ENCODE measurements at places on chromosomes 6 and 20. TPM values are rescaled to one million over a fixed set of nuclear protein-coding genes. Genes with fewer than 3 reads are reported as not detected.

DNA sequence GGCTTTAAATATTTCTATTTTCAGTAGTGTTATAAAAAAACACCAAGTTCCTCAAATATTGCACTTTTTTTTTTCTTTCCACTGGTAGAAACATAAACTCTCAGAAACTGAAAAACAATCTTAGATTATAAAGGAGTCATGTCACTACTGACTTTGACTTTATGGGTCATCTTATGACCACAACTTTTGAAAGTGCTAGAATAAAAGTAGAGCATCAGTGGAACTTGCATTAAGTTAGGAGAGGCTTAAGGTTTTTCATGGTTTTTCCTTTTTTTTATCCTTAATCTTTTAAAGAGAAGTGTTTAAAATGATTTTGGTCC lies 56.6 kb upstream of the SUPT3H start:
- H3K27ac ChIP-seq = no peak overlapping the region
- H3K4me3 ChIP-seq = no peak overlapping the region
- H3K27me3 ChIP-seq = no peaks in the 10 kb centered on the region
- no peaks in the 10 kb centered on the region for H3K36me3 ChIP-seq
- DNase-seq = no peak

DNA sequence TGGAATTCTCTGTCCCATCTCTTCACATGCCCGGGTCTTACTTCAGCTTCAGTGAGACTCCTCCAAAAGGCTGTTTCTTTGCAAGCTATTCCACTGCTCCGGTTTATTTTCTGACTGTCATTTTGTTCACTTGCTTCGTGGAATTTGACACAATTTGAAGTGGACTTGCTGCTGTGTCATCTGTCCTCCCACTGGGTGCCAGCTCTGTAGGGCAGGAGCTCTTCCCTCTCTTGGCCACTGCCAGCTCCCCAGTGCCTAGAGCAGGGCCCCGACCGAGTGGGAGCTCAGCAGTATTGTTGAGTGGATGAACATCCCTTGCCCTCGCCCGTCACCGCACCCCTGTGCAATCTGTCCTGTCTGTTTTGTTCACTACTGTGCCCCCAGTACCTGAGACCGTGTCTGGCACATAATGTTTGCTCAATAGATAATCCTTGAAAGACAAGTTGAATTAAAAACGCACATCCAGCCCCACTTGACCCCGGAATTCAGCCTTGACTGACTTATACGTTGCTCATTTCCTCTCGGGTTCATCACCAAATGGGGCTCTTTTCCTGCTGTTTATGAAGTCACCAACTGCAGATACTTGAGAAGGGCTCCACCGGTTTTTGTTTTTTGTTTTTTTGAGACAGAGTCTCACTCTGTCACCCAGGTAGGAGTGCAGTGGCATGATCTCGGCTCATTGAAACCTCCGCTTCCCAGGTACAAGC lies 170.3 kb upstream of the KCNG1 start:
- peaks cover 22% of the 10 kb centered on the region for H3K27me3 ChIP-seq
- no peak for DNase-seq
- H3K36me3 ChIP-seq = no peaks in the 10 kb centered on the region
- H3K27ac ChIP-seq = no peak overlapping the region
- H3K4me1 ChIP-seq = no peaks in the 10 kb centered on the region
- H3K4me3 ChIP-seq = no peak overlapping the region

GRCh38 chr6:34990971-34991560 lies 102.0 kb downstream of the ANKS1A start:
- H3K4me1 ChIP-seq = peaks cover 10% of the 10 kb centered on the region
- H3K36me3 ChIP-seq = peaks cover 47% of the 10 kb centered on the region
- H3K27ac ChIP-seq = no peak overlapping the region
- no peak overlapping the region for H3K4me3 ChIP-seq
- no peaks in the 10 kb centered on the region for H3K27me3 ChIP-seq
- no peak for DNase-seq

GRCh38 chr6:100382031-100382430 lies 82.7 kb downstream of the SIM1 start:
- H3K36me3 ChIP-seq = no peaks in the 10 kb centered on the region
- no peaks in the 10 kb centered on the region for H3K27me3 ChIP-seq
- no peak overlapping the region for H3K27ac ChIP-seq

GSTA1 gene
- total RNA-seq = not detected

IL17F gene
- total RNA-seq = not detected

GRCh38 chr6:79466207-79466834 lies 70.9 kb downstream of the LCA5 start:
- H3K4me1 ChIP-seq = no peaks in the 10 kb centered on the region
- H3K27me3 ChIP-seq = no peaks in the 10 kb centered on the region
- no peaks in the 10 kb centered on the region for H3K36me3 ChIP-seq
- H3K4me3 ChIP-seq = no peak overlapping the region
- DNase-seq = no peak

DNA sequence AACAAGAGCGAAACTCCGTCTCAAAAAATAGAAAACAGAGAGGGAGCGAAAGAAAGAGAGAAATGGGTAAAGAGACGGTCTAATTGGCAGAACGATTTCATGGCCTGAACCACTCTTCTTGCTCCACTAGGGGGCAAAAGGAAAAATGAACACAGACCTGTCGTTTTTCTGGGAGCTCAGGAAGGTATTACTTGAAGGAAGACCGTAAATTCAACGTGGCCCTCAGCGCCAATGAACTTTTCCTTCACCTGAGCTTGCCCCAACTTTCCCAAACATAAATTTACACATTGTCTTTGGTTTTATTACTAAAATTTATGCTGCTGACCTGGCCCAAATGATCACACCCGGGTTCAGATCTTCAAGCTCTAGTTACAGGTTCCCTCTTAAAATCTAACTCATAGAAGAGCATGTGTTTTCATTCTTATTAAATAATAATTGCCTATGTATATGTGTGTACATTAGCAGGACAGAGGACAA lies 67.3 kb downstream of the ATP9A start:
- H3K27me3 ChIP-seq = no peaks in the 10 kb centered on the region
- no peak for DNase-seq
- no peak overlapping the region for H3K27ac ChIP-seq

C20orf141 gene
- total RNA-seq = not detected

ELOVL4 gene
- total RNA-seq = 0.20 TPM

PHF20 gene
- 61.3 TPM for total RNA-seq

TRAPPC3L gene
- 1.3 TPM for total RNA-seq

- no peaks in the 10 kb centered on the region for H3K4me1 ChIP-seq
- no peaks in the 10 kb centered on the region for H3K27me3 ChIP-seq
- H3K4me3 ChIP-seq = no peak overlapping the region
- H3K27ac ChIP-seq = no peak overlapping the region
- DNase-seq = no peak
These were observed 933.4 kb downstream of the TFAP2A start for GRCh38 chr6:9481292-9482029.

DNA sequence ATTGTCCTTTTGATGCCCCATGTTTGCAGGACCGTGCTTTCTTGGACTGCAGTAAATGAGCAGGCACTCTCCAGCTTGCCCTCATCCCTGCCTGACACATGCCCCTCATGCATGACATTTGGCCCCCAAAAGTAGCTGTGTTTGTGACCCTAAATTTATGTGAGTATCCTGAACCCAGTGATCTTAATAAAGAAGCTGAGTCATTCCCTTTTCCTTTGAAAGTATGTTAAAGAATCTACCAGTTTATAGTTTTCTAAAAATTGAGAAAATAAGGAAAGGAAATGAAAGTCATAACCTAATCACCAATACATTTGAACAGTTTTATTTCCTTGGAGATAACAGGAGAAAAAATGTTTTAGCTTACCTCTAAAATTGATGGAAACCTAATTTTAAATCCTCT lies 3.4 kb upstream of the SLC22A23 start:
- DNase-seq = no peak
- peaks cover 40% of the 10 kb centered on the region for H3K27me3 ChIP-seq
- no peaks in the 10 kb centered on the region for H3K36me3 ChIP-seq
- H3K27ac ChIP-seq = no peak overlapping the region
- H3K4me1 ChIP-seq = peaks cover 22% of the 10 kb centered on the region

PNLDC1 gene
- total RNA-seq = 0.44 TPM

- H3K36me3 ChIP-seq = no peaks in the 10 kb centered on the region
- H3K27me3 ChIP-seq = no peaks in the 10 kb centered on the region
- no peak for DNase-seq
- H3K27ac ChIP-seq = no peak overlapping the region
- no peak overlapping the region for H3K4me3 ChIP-seq
- peaks cover 9% of the 10 kb centered on the region for H3K4me1 ChIP-seq
These were observed 17.1 kb downstream of the PRKN start for GRCh38 chr6:162710419-162710818.

- no peak for DNase-seq
- H3K27me3 ChIP-seq = no peaks in the 10 kb centered on the region
- no peak overlapping the region for H3K4me3 ChIP-seq
- no peak overlapping the region for H3K27ac ChIP-seq
- H3K4me1 ChIP-seq = peaks cover 6% of the 10 kb centered on the region
- H3K36me3 ChIP-seq = peaks cover 16% of the 10 kb centered on the region
These were observed 31.5 kb downstream of the RAB44 start for GRCh38 chr6:36729161-36729524.

DNA sequence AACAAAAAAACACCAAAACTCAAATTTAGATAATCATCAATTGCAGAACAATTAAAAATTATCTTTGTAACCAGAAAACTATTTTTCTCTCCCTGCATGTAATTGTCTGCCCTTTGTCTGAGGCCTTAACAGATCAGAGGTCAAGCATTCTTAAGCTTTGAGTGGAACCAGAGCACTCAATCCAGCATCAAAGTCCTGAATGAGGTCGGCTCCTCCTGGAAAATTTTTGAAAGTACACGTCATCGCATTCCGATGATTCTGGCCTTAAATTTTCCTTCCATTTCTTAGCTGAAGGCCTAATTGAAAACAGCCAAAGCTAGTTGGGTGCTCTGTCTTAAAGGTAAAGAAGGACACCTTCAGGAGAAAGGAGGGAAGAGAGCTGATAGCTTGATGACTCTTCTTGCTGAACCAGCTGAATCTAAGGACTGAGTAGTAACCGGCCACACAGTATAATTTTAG lies 510.2 kb upstream of the SULF2 start:
- H3K36me3 ChIP-seq = no peaks in the 10 kb centered on the region
- H3K27me3 ChIP-seq = peaks cover 8% of the 10 kb centered on the region

DNA sequence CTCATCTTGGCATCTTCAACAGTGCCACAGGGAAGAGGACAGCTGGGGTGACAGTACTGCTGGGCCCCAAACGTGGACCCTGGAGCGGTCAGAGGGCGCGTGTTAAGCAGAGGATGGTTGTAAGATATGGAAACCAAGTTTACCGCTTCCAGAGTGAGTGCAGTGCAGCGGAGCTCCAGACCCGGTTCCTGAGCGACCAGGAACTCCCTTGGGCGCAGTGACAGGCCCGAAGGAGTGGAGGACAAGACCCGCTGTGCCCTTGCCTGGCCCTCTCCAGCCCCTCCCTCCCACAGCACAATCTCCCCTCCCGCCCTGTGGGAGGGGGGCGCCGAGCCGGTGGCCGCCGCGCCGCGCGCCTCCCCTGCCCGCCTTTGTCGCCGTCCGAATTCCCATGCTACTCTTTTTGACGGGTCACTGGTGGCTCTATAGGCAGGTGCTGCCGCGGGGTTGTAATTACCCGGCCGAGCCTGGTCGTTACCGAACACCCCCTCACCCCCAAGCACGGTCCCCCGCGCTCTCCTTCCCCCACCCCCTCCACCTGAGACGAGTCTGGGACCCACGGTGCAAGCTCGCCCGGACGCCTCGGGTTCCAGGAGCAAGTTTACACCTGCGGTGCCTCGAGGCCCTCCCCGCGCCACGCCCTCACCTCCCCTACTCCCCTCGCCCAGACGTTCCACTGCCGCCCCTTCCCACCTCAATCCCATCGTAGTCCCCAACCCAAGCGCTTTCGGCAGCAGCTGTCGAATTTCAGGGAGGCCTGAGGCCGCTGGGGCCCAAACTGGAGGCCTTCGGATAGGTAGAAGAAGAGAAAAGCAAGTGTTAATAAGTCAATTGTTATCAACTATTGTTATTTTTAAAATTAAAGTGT lies 3.9 kb downstream of the NR2E1 start:
- H3K27me3 ChIP-seq = peaks cover 100% of the 10 kb centered on the region
- no peaks in the 10 kb centered on the region for H3K36me3 ChIP-seq
- H3K4me3 ChIP-seq = no peak overlapping the region
- no peak for DNase-seq
- H3K4me1 ChIP-seq = peaks cover 69% of the 10 kb centered on the region

DNA sequence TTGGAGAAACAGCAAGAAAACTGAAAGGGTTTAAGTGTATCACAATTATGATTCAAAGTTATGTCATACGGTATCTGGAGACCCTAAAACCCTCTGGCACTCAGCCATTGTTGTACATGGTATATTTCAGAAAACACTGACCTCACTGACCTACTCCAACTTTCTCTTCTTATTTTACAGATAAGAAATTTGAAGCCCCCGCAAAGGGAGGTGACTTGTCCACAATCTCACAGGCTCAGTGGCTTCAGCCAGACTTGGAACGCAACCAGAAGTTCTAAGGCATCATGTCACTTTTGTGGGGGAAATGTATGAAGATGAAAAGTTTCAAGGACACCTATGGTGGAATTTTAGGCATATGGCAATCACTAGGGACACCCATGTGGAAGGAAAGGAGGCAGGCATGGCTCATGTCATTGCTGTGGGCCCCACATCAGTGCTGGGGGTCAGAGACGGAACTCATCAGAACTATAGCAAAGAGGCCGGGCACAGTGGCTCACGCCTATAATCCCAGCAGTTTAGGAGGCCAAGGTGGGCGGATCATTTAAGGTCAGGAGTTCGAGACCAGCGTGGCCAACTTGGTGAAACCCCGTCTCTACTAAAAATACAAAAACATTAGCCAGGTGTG lies 5.2 kb upstream of the TRIB3 start:
- no peaks in the 10 kb centered on the region for H3K27me3 ChIP-seq
- no peak overlapping the region for H3K4me3 ChIP-seq
- no peaks in the 10 kb centered on the region for H3K4me1 ChIP-seq
- no peaks in the 10 kb centered on the region for H3K36me3 ChIP-seq

GRCh38 chr6:158078320-158078719 lies 89.7 kb downstream of the SERAC1 start:
- no peak for DNase-seq
- no peak overlapping the region for H3K4me3 ChIP-seq
- H3K36me3 ChIP-seq = peaks cover 73% of the 10 kb centered on the region
- no peak overlapping the region for H3K27ac ChIP-seq
- no peaks in the 10 kb centered on the region for H3K4me1 ChIP-seq

GHRH gene
- not detected for total RNA-seq

E2F1 gene
- total RNA-seq = 4.5 TPM

DNA sequence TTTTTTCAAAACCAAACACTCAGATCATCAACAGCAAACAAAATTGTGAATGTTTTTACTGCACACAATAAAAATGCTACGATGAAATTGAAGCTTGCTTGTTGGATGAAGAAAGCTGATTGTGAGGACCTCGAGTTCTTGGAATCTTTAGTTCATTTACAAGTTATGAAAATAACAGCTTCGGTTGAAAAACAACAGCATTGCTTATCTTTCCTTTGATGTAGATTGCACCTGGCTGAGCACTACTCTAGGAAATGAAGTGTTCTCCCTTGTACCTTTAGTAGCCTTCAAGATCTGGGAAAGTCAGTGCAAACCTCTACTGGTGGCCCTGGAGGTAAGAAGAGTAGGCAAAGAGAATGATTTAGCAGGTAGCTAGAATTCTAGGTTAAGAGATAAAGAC lies 2.2 kb upstream of the HMGN3 start:
- peaks cover 6% of the 10 kb centered on the region for H3K4me1 ChIP-seq
- no peaks in the 10 kb centered on the region for H3K36me3 ChIP-seq
- DNase-seq = no peak
- no peak overlapping the region for H3K27ac ChIP-seq
- H3K4me3 ChIP-seq = no peak overlapping the region
- no peaks in the 10 kb centered on the region for H3K27me3 ChIP-seq
